Common myeloid progenitor, CD34-positive (primary cell): ENCODE measurements at places on chromosomes 5 and 9.
A peak's percentile ranks its signal among the peaks of the same experiment; 100 is the strongest.

DNA sequence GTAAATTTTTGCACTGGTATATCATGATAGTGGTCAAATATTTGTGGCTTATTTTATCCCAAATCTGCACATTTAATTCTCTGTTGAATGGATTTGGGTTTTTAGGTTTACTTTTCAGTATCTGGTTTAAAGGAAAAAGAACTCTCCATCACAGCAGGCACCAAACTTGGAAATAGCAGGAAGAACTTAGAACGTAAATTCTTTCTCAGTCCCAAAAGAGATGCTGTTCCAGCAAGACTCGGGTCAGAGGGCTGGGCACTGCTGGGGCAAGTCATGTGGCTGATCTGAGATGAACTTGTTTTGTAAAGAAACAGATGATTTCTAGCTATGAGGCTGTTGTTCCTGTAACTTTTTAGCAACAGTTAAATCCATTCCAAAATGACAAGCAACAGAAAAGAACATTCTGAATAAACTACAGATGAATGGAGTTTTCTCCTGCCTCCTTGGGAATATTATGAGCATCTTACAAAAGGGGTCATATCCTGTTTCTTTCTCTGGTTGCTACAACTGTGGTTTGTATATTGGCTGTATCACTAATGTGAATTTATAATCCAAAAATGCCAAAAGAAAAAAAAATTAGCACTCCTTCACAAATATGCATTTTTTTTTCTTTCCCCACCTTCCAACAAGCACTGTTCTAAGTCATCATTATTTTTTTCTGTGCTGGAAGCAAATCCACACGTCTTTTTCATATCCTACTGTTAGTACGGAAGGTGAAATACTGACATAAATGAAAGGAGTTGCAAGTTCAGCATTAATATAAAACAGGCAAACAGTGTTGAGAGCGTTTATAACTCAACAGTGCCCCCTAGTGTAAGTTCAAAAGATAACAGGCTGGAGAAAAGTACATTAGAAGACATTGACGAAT is 31.1 kb downstream of the OR2K2 start:
- DNase-seq: peak; percentile 80

DNA sequence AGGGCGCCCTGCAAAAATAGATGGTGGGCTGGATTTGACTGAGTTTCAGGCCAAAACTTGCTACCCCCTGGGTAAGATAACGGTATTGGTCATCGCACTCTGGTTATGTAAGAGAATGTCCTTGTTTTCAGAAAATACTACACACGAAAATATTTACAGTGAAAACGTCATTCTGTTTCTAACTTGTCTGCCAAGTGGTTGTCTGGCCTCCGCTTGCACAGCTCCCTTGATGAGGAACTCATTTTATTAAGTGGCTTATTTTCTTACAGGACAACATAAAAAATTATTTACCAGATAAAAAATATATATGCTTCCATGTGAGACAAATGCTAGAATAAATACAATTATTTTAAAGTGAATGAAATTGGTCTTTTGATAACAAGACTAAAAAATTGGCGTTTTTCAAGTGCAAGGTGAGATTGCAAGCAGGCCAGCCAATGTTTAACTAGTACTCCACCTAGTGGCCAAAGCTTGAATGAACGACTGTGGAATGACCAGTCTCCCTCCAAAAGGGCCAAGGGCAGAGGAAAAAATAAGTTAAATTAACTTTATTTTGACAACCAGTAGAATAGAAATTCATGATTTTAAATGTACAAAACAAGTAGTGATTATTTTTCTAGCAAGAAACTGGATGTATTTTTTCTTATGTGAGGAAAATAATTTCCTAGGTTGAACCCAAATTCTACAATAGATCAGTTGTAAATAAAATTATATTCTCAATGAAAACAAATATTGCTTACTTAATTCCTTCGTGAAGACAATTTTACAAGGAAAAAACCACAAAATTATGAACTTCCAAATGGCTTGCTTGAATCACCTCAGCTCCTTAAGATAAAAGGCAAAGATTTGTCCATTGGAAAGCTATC is 93.2 kb downstream of the ZFAND5 start:
- peak; percentile 68 for DNase-seq

DNA sequence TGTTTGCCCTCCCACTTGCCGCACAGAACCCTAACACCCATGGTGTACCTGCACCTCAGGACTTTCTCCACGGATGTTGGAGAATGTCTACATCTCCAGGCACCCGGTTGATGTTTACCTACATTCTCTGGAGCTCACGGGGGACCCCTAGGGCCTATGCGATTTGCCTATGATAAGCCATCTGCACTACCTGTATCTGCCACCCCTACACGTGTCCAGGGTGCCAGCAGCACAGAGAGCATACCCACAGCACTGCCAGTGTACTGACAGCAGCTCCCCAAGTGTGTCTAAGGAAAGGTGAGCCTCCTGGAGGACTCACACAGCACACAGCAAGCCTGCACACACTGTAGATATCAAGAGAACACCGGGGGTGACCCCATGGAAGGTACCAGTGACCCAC is 31.3 kb upstream of the LMX1B start:
- no peak for DNase-seq

GRCh38 chr5:178057839-178058238 is 55.5 kb upstream of the N4BP3 start:
- DNase-seq: no peak

- DNase-seq: no peak
Measured at GRCh38 chr9:73137914-73138313, 13.8 kb upstream of the ANXA1 start.

GRCh38 chr5:14156650-14157492 is 13.7 kb downstream of the TRIO start:
- peak; percentile 50 for DNase-seq

- no peak for DNase-seq
Measured at GRCh38 chr5:40683305-40683704, 3.6 kb downstream of the PTGER4 start.

DNA sequence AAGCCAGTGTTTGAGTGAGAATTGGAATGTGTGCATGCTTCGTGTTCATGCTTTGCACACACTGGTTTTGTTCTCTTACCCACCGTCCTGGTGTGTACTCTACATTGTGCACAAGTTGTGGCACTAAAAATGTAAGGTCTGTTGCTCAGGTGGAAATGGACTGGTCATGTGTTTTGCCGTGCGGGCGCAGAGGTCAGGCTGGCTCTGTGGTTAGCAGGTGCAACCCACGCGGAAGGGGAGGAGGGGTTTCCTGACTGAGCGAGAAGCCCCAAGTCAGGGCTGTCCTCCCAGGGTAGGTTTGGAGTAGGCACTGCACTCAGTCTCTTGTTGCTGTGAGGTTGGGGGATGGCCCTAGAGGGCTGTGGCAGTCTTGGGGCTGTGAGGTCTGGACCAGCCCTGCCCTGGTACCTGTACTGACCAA is 86.6 kb downstream of the EHMT1 start:
- no peak for DNase-seq

DNA sequence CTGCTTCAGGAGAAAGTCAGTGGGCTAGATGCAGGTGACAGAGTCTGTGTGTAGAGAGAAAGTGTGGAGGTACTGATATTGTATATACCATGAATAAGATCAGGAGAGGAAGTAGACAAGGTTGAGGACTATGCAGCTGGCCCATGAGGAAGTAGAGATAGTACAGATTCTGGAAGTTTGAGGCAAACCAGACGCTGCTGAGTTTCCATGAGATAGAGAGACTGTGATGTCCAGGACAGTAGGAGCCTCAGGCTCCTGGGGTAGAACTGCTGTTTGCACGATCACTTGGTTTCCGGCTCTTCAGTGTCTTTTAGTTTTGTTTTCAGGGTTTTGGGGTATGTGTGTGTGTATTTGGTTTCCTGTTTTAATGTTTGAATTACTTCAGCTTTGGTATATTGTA is 13.6 kb downstream of the OTULINL start:
- DNase-seq: peak; percentile 55

- peak; percentile 68 for DNase-seq
Measured at GRCh38 chr5:146025114-146025680, 80.2 kb downstream of the PLAC8L1 start.

- DNase-seq: no peak
Measured at GRCh38 chr9:2934883-2935282, 91.0 kb upstream of the PUM3 start.

GRCh38 chr5:155746367-155747038 is 580.5 kb upstream of the SGCD start:
- DNase-seq: no peak

DNA sequence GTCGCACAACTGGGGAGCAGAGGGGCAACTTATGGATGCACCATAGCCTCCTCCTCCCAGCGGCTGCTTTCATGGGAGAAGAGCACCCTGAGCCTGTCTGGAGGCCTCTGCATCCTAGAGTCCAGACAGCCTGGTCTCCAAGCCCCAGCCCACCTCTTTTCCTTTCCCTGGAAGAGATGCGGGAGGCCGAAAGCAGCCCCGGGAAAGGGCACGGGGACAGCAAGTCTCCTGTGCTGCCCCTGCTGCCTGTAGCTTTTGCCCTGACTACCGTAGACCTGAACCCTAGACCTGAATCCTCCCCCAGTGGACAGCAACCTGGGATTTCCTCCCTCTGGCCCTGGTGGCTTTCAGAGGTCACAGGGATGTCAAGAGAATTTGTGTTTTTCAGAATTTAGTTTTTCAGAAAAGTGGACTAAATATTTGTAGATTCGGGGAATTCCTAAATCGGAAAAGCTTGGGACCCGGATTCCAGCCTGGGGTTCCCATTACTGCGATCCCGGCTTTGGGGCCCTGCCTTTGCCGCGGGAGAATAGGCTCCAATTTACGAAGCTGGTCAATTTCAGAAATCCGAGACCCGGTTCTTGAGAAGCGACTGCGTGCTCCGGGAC is 4.3 kb upstream of the PITX1 start:
- no peak for DNase-seq

GRCh38 chr5:6905423-6905822 is 192.2 kb downstream of the TENT4A start:
- DNase-seq: no peak

DNA sequence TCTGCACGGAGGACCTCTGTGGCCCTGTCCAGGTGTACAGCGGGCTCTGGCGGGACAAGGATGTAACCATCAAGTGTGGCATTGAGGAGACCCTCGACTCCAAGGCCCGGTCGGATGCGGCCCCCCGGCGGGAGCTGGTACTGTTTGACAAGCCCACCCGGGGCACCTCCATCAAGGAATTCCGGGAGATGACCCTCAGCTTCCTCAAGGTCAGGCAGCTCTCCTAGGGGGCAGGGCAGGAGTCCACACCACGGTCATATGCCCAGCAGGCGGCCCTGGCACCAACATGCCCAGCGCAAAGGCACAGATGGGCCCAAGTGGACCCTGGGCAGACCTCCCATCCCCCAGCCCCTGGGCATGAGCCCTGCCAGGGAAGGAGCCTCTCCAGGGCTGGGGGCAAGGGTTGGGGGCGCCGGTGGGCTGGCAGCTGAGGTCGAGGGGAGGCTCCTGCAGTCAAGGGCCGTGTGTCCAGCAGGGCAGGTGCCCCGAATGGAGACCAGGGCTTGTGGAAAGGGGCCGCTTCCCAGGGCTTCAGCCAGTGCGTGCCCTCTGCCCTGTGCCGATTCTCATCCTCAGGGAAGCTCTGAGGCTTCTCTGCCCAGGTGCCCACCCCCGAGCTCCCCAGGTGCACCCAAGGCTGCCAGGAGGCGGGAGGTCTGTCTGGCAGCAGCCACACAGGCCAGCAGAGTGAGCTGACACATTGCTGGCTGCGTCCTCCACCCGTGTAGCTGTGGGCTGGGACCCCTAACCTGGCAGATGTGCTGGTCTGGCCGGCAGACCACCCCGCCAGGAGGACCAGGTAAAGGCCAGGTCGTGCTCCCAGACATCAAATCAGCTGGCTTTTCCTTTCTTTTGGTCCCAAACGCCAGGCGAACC is 10.0 kb downstream of the DIPK1B start:
- no peak for DNase-seq

- peak; percentile 86 for DNase-seq
Measured at GRCh38 chr5:108728566-108729241, 19.0 kb upstream of the FER start.

DNA sequence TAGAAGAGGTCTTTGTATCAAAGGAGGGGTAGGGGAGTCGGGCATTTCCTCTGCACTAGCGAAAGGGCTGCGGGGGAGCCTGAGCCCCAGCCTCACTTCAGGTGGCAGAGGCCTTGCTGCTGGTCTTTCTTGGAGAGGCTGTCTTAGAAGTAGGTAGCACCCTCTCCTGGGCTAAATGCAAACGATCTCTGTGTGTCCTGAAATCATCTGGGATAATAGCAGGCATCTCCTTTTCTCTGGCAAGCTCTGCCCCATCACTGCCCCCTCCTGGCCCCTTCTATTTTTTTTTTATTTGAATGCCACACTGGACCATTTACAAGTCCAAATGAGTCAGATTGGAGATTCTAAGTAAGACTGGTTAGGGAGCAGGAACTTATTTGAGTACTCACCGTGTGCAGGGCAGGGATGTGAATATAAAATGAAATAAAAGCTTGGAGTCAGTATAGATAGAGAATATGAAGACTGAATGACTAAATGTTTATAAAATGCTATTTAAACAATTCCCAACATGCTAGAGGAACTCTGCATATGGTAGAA is 137.1 kb downstream of the FGF1 start:
- peak; percentile 69 for DNase-seq

- DNase-seq: no peak
Measured at GRCh38 chr9:135463140-135463539, 16.4 kb upstream of the PPP1R26 start.

GRCh38 chr5:172906888-172907287 is 52.3 kb upstream of the RPL26L1 start:
- no peak for DNase-seq

GRCh38 chr9:27118916-27119315 is 9.9 kb downstream of the TEK start:
- no peak for DNase-seq
